ENCODE measurements at places on chromosomes 13 and 19.

DNA sequence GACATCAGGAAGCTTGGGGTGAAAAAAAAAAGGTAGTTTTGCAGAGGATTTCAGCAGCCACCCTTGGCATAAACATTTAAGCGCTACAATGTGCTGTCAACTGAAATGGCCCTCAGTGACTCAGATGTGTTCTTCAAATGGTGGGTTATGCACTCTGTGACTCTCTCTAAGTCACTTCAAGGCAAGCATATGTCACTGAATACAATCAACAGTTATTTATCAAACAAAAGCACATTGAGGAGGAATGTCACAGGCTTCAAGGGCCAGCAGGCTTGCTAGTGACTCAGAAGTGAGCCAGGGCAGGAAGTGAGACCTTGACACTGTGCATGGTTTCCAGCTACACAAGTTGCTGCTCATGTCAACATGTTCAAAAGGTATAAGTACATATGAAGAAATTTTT lies 523.7 kb upstream of the HTR2A start:
- no peak for DNase-seq

DNA sequence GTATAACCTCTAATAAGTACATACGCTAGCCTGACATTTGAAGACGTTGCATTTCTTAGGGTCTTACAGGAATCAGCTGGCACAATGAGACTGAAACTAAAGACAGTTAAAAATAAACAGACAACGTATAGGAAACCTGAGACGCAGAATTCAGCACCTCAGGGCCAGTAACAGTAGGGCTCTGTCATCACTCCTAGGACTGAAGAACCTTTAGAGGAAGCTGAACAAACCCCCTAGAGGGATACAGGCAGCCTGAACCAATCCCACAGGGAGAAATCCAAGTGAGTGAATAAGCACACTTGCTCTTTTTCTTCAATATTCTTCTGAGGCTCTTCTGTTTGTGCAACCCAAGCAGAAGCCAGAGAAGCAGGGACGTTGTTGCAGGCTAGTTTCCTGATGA lies 53.9 kb upstream of the KLHL1 start:
- DNase-seq, result no peak

DNA sequence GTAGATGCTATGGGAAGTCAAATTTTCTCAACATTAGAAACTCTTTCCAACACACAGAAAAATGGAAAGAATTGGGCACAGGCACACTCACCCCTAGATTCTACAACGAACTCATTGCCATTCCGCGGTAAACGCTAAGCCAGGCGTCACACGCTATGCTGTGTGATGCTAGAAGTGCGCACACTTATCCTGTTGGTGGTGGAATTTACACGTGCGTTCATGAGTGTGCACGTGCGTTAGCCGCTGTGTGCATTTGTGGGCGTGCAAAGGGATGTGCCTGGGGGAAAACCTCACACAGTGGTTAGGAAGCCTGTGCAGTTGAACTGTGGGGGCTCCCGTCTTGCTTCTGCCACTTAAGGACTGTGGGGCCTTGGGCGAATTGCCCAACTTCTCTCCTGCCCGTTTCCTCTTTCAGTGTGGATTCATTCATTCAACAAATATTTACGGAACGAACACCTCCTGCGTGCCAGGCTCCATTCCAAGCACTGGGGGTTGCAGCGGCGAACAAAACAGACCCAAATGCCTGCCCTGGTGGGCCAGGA lies 7.7 kb downstream of the NFILZ start:
- DNase-seq, result no peak

GRCh38 chr13:107220245-107220644 lies 652.3 kb upstream of the ARGLU1 start:
- DNase-seq, result no peak

DNA sequence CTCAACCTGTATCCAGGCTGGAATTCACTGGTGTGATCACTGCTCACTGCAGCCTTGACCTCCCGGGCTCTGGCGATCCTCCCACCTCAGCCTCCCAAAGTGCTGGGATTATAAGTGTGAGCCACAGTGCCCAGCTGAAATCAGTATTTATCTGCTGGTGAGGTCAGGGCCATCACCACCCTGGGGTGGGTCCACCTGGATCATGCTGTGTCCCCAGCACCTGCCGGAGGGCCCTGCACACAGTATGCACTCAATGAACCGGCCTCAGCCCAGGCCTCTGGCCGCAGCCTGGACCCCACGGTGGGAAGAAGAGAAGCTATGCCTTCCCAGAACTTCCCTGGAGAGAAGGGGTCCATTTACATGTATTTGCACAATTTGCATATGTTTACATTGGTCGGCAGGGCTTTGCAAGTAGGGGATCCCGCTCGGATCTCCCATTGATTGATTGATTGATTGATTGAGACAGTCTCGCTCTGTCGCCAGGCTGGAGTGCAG lies 2.6 kb upstream of the SLC5A5 start:
- no peak for DNase-seq

DNA sequence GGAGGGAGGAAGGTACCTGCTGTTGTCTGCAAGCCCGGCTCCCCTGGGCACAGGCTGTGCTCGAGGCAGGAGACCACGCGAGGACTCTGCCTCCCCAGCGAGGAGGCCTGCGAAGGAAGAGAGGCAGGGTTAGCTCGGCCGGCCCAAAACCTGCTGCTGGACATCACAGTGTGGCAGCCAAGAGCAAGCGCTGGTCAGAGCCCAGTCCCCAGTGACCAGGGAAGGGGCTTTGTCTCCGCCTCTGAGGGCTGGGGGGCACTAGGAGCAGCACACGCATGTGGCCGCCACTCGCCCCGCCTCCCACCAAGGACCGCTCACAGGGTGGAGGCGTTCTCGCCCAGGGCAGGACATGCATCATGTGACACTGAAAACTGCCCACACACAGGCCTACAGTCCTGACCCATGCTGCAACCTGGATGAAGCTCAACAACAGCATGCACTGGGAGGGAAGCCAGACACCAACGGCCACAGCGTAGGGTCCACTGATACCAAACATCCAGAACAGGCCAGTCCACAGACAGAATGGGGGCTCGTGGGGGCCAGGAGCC lies 8.5 kb downstream of the MIER2 start:
- no peak for DNase-seq

DNA sequence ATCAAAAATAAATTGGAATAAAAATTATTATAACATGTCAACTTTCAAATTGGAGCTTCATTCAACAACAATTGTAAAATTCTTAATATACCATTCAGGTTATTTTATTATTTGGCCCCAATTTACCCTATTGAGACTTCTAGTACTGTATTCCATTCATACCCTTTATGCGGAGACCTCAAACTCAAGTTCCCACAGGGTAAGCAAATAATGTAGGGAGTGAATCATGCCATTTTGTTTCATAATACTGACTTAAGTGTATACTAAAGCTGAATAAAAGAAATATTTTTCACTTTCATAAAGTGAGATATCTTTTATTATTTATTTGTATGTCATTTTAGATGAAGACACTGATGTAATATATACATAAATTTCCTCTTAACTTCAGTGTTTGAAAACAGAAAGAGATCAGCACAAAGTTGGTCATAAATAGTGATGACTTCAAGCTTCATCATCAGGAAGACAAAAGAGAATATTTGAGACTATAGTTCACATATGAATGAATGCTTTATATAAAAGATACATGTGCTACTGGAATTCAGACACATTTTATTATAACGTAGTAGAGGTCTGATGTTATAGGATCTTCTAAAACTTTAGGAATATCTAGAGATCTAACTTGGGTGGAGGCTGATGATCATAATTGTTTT lies 894.4 kb upstream of the PCDH9 start:
- DNase-seq, result no peak

DNA sequence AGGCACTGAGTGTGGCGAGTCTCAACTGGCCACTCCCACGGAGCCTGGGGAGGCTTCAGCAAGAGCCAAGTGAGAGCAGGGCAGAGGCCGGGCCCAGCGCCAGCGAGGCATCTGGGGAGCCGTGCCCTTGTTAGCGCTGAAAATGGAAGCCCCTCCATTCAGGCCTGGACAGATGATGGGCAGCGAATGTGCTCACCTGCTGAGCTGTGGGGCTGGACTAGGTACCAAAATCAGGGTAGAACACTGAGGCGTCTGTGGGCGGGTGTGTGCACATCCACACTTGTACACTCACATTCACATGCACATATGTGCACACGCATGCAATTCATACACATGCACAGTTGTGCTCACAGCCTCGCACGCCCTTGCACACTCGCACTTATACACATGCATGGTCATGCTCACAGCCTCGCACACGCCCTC lies 20.7 kb downstream of the NAXD start:
- DNase-seq, result no peak

DNA sequence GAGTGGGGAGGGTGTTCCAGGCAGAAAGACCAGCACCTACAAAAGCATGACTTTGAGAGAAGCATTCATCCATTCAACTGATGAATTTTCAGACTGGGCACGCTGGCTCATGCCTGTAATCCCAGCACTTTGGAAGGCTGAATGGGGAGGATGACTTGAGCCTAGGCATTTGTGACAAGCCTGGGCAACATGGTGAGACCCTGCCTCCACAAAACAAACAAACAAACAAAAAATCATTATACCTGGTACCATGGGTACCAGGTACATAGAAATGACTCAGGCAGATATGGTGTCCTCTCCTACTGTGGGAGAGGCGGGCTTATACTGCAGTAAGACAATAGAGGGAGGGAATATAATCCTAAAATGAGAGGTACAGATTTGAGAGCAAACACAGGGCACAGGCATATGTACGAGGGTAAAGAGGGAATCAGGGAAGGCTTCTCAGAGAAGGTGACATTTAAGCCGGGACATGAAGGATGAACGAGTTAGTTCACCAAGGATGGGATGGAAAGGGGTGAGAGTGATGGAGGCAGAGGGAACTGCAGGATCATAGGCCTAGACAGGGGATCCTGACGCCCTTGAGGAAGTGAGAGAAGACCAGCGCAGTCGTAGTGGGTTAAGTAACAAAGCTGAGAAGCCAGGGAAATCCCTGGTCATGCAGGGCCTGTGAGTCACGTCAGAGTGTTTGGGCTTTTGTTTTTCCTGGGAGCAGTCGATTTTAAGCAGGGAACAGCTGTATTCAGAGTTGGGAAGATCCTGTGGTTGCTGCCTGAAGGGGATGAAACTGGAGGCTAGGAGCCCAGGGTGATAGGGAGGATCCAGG lies 2.9 kb downstream of the CYP2S1 start:
- no peak for DNase-seq

- no peak for DNase-seq
These were observed 500 bp upstream of the IFI30 start for GRCh38 chr19:18173054-18173571.

- no peak for DNase-seq
These were observed 719.0 kb upstream of the MIR17HG start for GRCh38 chr13:90628471-90628870.

GRCh38 chr13:105338773-105339172 lies 1196.7 kb downstream of the EFNB2 start:
- DNase-seq, result no peak

- DNase-seq, result no peak
These were observed 46.9 kb downstream of the ABCC4 start for GRCh38 chr13:95254339-95254738.

DNA sequence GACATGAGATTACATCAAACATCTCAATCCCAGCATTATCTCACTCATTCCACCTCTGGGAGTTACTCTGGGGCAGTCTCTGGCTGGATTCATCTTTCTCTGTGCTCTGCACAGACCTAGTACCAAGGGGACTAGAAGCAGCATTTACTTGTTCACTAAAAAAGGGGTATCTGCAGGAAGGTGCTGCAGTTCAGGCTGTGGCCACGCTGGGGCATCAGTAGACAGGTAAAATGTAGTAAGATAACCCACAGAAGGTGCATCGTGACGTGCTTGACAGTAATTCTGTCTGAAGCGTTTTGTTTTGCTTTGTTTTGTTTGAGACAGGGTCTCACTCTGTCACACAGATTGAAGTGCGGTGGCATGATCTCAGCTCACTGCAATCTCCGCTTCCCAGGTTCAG lies 29.3 kb downstream of the ZNF564 start:
- no peak for DNase-seq

DNA sequence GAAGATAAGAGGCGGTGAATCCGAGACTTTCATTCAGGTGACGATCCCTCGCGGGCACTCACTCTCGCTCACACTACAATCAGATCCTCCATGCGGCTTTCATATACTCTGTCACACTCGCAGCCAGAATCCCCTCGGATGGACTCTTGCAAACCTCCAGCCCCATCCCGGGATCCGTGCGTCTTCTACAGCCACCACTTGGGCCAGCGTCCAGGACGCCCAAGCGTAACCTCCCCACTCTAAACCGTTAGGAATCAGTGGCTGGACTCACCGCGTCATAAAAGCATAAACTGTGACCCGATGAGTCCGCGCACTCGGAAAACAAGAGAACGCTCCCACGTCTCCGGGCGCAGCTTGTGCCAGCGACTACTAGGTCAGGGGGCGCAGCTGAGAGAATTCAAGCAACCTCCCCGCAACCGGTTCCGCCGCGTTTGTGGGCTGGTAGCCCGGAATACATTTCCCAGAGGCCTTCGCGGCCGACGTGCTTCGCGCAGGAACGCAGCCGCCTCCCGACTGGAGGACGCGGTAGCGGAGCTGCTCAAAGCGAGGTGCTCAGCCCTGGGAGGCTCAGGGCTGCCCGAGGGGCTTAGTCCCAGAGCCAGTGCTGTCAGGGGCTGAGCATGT lies 27.6 kb downstream of the ZNF607 start:
- DNase-seq, result peak; percentile 43

GRCh38 chr19:30447553-30447870 lies 75.3 kb downstream of the ZNF536 start:
- DNase-seq, result no peak

DNA sequence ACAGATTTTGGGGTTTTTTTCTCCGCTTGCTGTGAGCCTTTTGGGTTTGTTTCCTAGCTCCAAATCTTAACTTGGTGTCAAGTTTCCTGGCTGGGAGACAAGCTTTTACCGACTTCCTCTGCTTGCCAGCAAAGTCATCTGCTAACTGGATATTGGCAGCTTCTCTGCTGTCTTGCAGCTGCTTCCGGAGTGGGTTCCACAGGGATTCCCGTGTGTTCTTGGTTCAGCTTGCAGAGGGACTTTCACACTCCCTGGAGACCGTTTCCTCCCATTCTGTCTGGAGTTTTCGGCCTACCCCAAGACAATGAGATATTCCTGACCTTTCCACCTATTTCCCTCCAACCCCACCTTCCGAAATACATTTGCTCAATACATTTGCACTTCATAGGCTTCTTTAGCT lies 2.2 kb upstream of the COLGALT1 start:
- DNase-seq, result no peak

DNA sequence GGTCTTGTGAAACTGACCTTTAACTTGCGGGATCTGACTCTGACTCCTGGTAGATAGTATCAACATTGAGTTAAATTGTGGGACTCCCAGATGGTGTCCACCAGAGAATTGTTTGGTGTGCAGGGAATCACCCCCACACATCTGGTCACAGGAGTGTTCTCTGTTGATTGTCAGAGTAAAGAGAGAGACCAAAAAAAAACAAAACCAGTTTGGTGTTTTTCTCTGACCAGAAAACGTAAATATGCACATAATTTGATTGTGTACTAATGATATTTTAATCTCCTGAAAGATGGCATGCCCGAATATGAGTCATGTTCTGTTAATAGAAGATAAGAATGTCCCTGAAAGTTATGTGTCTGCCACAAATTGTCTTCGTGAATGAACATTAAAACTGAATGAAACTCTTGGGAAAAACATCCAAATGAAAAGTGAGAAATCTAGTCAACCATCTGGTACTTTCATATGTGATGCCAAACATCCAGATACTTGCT lies 118.5 kb upstream of the GPC6 start:
- no peak for DNase-seq

Measured in NCI-H510A treated with DMSO at 0.1 percent for 48 hours (cell line).